Epithelial cell of esophagus (primary cell): ENCODE measurements at places on chromosomes 2 and 18.
A peak's percentile ranks its signal among the peaks of the same experiment; 100 is the strongest.

- DNase-seq = no peak
Observed at GRCh38 chr2:52311862-52312261, 1279.9 kb upstream of the NRXN1 start.

DNA sequence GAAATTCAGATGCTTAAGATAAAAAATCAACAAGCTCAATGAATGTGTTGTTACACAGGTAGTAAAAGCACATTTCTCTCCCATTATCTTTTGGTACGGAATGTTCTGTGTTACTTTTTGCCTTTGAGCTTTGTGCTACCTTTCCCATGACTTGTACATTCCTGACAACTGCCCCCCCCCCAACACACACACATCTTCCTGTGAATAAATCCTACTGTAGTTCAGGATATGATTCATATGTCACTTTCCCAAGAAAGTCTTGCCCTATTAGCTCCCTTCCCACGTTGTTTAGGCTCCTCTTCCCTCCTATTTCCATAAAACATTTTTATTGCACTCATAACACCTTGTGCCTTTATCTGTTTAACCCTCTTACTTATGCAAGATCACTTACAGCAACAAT lies 442.6 kb upstream of the LRATD1 start:
- peak; percentile 87 for DNase-seq

DNA sequence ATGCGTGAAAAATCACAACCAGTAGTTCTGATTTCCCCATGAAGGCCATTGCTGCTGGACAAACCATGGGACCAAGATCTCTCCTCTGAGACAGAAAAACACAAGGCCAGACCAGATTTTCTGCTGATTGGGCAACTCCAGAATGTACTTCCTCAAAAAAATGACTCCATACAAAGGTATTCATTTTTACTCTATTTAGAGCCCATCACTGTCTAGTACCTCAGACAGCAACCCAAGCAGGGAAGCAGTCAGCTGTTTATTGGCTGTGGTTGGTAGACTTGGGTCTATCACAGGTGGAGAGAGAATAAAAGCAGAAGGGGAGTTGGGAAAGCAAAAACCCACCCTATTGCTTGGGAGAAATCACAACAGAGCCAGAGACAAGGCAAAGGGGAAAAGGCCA lies 219.9 kb downstream of the PIK3C3 start:
- DNase-seq = peak; percentile 66

DNA sequence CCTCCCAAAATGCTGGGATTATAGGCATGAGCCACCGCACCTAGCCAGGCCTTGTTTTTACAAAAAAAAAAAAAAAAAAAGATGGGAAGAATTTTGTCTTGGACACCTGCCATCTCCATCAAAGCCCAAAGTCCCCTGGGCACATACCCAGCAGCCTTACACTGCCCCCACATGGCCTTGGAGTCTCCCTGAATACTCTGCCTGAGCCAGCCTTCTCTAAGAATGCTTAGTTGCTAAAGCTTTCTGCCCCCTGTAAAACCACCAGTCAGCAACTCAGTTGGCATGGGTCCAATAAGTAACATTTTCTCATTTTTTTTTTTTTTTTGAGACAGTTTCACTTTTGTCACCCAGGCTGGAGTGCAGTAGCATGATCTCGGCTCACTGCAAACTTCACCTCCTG lies 40.6 kb downstream of the SPC25 start:
- peak; percentile 11 for DNase-seq

DNA sequence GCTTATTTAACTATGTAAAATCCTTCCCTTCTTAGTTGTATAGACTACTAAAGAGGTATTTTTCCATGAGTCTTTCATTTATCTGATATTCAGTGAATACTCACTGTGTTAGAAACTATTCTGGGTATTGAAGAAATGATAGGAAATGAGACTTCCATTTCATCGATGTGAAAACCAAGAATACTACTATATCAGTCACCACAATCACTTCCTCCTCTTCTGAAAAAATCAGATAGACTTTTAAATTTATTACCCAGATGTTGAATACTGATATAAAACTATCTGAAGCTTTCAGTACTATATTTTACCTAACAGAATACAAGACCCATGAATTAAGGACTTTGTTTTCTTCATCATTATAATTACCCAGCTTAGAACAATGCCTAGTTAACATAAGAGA lies 1801.1 kb upstream of the CELF4 start:
- no peak for DNase-seq

- DNase-seq = no peak
Observed at GRCh38 chr2:135829378-135830135, 7.4 kb downstream of the LCT start.

- peak; percentile 22 for DNase-seq
Observed at GRCh38 chr2:223896833-223897311, 48.3 kb downstream of the WDFY1 start.

DNA sequence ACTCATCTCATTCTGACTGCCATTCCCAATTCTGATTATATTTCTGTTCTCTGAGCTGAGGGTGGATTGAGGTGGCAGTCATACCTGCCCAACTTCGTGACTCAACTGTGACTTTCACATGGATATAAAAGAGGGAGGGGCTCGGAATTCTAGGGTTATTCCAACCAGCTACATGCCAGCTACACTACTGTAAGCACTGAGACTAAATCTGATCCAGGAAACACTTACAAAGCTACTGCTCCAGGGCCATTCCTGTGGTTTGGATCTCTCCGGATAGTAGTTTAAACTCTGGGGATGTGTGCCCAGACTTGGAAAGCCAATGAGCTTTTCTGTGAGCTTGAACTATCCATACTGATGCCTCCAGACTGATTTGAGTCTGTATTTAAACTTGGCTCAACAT lies 7.9 kb downstream of the MAP2 start:
- peak; percentile 98 for DNase-seq

- no peak for DNase-seq
Observed at GRCh38 chr18:55092166-55092565, 132.9 kb upstream of the CCDC68 start.

DNA sequence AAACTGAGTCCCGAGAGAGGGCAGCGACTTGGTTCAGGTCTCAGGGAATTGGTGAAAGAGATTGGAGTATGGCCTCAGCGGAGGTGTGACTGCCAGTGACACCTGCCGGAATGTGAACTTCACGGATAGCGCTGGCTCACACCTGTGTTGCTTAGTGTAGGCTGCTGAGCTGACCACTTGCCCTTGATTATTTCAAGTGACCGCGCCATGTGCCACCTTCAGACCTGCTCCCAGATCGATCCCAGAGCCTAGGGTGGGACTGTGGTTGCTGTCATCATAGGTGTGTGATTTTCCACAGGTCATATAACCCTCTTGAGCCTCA lies 134.8 kb downstream of the GLI2 start:
- no peak for DNase-seq

DNA sequence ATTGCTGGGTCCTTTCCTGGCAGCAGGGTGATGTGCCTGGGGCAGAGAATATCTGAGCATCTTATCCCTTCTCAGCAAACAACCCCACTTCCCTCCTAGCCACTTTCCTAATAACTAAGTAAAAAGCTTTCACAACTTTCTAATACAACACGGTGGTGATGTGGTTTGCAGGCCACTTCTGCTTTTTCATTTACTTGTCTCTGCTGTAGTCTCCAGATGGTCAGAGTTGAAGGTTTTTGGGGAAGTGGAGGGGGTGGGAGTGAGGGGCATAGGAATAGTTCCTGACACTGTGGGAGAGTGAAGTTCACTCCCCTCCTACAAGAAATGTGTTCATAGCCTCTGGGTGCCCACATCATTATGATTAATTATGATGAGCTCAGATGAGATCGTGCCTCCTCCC lies 11.6 kb downstream of the OXER1 start:
- peak; percentile 32 for DNase-seq

DNA sequence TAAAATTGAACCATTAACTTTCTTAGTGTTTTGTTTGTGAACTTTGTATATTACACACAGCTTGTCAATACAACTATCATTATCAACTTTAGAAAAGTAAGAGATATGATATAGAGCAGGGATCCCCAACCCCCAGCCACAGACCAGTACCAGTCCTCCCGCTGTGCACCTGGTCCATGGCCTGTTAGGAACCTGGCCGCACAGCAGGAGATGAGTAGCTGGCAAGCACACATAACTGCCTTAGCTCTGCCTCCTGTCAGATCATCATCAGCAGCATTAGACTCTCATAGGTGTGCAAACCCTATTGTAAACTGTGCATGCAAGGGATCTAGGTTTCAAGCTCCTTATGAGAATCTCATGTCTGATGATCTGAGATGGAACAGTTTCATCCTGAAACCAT lies 491.0 kb upstream of the NXPH2 start:
- DNase-seq = no peak

DNA sequence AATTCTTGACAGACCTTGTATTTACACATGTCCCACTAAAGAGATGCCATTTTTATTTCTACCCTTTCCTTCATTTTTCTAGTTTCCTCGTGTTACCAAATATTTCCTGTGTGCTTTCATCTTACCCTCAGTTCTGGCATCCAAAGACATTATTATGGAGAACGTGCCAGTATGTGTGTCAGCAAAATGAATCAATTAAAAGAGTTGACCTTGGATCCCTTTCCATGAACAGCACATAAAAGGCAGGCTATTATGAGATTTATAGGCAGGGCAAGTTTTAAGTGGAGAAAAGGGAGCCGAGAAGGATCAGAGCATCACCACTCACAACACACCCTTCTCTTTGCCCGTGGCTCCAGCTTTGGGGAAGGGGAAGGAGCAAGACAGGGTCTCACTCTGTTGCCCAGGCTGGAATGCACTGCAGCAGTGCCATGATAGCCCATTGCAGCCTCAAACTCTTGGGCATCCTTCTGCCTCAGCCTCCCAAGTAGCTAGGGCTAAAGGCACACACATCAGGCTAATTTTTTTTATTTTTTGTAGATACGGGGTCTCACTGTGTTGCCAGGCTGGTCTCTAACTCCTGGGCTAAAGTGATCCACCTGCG lies 149.9 kb downstream of the GFPT1 start:
- no peak for DNase-seq

DNA sequence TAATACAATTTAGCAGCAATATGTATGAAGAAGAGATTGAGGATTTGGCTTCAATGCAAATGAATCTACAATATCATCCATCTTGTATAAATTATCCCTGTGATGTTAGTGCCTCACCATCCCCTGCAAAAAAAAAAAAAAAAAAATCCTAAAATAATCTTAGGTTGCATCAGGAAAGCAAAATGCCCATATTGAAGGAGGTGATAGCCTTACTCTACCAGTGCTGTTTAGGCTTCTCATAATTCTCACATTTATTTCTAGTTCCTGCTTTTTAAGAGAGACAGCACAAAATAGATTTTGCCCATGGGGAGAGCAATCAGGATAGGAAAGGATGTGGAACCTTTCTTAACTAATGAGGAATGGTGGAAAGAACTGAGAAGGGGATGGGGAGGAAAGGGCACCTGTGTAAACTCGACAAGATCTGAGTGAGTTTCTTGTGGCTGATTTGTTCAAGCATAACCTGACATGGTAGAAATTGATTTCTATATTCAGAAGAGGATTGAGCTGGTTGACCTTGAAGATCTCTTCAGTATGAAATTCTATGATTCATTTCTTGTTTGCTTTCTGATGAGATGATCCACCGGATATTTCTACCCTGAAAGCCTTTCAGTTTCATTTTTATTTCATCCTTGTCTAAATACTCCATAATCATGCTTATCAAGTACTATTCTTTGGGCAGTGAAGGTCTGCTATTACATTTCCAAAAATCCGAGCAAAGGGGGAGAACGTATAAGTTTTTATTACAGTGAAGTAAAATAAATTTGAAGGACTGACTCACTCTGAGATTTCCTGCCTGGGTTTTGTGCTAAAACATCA lies 391.2 kb downstream of the PTPRM start:
- DNase-seq = peak; percentile 38

GRCh38 chr2:164915566-164915965 lies 39.8 kb downstream of the SLC38A11 start:
- no peak for DNase-seq

DNA sequence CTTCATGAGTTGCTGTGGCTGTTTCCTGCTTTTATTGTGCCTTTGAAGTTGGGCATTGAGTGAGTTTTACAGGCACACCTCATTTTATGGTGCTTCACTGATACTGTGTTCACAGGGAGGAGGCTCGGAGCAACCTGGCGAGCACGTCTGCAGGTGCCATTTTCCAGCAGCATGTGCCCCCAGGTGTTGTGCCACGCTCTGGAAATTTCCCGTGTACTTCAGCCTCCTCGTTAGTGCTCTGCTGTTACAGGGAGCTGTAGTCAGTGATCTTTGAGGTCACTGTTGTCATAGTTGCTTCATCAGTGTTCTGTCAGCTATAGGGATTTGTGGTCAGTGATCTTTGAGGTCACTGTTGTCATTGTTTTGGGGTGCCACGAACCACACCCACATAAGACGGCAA lies 20.1 kb downstream of the CTDP1 start:
- no peak for DNase-seq
